ENCODE measurements at places on chromosomes 16 and 17.

GRCh38 chr16:53498984-53499383 lies 4.0 kb downstream of the AKTIP start:
- no peak for DNase-seq
- no peaks in the 10 kb centered on the region for H3K36me3 ChIP-seq
- H3K27ac ChIP-seq, result no peak overlapping the region
- no peak overlapping the region for H3K4me3 ChIP-seq

DNA sequence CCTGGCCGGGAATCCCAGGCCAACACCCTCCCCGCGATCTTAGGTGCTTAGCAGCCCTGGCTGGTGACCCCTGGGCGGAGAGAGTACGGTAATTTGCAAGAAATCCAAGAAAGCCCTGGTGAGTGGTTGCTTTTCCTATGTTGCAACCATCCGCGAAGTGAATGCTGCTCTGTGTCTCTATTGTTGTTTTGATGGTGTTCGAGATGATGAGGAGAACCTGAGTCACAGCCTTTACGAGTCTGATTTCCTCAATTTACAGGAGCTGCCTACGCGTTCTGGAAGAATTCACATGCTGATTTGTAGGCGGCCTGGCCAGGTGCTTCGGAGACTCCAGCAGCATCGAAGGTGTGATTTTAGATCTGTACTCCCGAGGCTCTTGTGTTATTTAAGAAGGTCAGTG lies 63.3 kb downstream of the TMEM235 start:
- H3K4me3 ChIP-seq, result no peak overlapping the region
- H3K36me3 ChIP-seq, result no peaks in the 10 kb centered on the region
- no peak for DNase-seq
- no peaks in the 10 kb centered on the region for H3K4me1 ChIP-seq

GRCh38 chr17:59028328-59028727 lies 78.4 kb downstream of the TRIM37 start:
- H3K4me3 ChIP-seq, result no peak overlapping the region
- H3K36me3 ChIP-seq, result peaks cover 6% of the 10 kb centered on the region
- DNase-seq, result no peak
- no peaks in the 10 kb centered on the region for H3K27me3 ChIP-seq

DNA sequence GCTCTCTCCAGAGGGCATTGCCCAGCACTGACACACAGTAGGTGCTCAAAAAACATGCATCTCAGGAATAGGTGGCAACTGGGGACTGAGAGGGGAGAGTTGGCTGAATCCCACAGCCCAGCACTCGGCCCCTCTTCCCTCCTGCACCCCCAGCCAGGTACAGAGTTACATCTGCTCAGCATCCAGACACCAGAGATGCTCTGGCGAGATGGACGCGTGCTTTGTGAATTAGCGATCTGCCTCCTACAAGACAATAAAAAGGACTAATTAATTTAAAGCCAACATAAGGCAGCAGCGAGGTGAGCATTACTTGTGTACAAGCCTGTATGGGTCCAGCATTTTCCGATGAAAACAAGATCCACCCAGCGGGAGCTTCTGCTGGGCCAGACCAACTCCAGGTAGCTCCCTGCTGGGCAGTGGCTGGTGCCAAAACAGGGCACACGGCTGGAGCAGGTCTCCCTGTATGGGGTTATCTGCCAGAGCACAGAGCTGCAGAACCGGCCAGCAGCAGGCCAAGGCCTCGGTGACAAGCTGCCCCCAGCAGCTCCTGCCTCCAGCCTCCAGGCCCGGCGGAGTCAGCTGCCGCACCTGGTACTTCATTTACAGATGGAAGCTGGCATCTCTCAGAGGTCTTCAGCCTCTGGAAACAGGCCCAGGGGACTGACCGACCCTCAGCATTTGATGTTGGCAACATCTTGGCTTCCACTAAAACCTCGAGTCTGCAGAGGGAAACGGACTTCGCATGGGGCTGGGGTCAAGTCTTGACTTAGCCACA lies 219.7 kb upstream of the SDK2 start:
- no peaks in the 10 kb centered on the region for H3K27me3 ChIP-seq
- no peaks in the 10 kb centered on the region for H3K4me1 ChIP-seq
- no peaks in the 10 kb centered on the region for H3K36me3 ChIP-seq
- no peak for DNase-seq
- H3K27ac ChIP-seq, result no peak overlapping the region

- peaks cover 3% of the 10 kb centered on the region for H3K4me1 ChIP-seq
- H3K27me3 ChIP-seq, result no peaks in the 10 kb centered on the region
- H3K4me3 ChIP-seq, result no peak overlapping the region
- peak; percentile 75 for DNase-seq
- no peak overlapping the region for H3K27ac ChIP-seq
These were observed 30.3 kb downstream of the CACNA1H start for GRCh38 chr16:1182950-1183907.

DNA sequence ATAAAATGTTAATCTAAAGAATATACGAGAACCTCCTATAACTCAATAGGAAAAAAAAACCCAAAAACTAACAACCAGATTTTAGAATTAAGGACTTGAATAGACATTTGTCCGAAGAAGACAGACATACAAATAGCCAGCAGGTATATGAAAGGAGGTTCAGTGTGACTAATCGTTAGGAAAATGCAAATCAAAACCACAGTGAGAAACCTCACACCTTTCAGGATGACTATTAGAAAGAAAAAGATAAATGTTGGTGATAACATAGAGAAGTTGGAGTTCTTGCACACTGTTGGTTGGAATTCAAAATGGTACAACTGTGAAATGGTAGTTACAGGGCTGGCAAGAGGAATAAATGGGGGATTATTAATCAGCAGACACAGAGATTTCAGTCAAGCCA lies 339.0 kb downstream of the TMEM114 start:
- H3K36me3 ChIP-seq, result no peaks in the 10 kb centered on the region
- H3K27ac ChIP-seq, result no peak overlapping the region
- no peak for DNase-seq
- no peaks in the 10 kb centered on the region for H3K4me1 ChIP-seq
- no peaks in the 10 kb centered on the region for H3K27me3 ChIP-seq

DNA sequence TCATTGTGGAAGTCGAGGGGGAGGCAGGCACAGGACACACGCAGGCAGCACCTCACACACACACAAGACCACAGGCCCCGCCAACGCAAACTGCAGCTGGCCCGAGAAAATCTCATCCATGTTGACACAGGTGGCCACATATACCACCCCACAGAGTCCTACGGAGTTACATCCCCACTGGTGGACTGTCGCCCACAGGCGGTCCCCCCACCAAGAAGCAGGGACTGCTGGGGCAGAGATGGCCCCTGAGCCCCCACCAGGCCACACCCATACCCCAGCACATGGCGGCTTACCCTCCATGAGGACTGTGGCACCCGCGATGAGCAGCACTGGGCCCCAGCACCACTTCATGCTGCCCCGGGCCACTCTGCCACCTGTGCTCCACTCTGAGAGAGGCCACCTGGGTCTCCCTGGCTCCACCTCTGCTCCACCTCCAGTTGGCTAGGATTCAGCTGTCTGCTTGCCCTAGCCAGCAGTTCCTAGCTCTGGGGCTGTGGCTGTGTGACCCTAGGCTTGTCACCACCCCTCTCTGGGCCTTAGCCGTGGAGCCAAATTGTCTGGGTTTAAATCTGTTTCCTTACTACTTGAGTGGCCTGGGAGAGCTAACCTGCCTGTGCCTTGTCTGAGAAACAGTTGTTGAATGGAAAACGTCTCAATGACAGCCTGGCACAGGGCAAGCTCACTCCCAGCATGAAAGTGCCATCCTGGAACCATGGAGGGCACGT lies at the start of gene PRSS53:
TSS of gene PRSS53 (minus strand) at position 485 of the 725 bp plus-strand sequence. CDS start at position 351, 134 bp downstream.
- no peak within 1 kb of the TSS for H3K27ac ChIP-seq
- no peak for DNase-seq
- H3K36me3 ChIP-seq, result no peaks in the 10 kb centered on the region
- peaks cover 3% of the 10 kb centered on the region for H3K4me1 ChIP-seq

DNA sequence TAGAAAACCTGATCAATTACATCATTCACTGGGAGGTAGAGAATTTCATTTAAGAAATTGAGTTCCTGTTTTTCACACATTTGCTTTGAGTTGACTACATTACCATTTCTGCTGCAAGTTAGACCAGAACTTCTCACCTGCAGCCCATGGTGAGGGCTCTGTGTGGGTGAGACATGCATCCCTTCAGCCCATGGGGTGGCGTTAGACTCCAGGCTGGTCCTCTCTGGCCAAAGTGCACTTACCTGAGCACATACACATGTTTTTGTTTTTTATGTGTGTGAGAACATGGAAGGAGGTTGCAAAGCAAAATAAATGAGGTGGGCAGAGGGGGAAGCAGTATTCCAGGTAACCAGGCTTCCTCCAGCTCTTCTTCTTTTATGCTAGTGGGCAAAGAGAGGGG lies 470.2 kb downstream of the PMP22 start:
- H3K4me3 ChIP-seq, result no peak overlapping the region
- peaks cover 11% of the 10 kb centered on the region for H3K4me1 ChIP-seq
- no peak for DNase-seq
- no peak overlapping the region for H3K27ac ChIP-seq
- H3K27me3 ChIP-seq, result no peaks in the 10 kb centered on the region
- H3K36me3 ChIP-seq, result no peaks in the 10 kb centered on the region

GRCh38 chr16:66934138-66934838 lies at the start of gene CIAO2B:
Gene CIAO2B, minus strand, starts transcription at chr16:66934402. Its CDS starts 38 bp downstream, at chr16:66934364.
- peak; percentile 87 for DNase-seq
- H3K36me3 ChIP-seq, result no peaks in the 10 kb centered on the region
- peak within 1 kb of the TSS; percentile 85 for H3K4me3 ChIP-seq
- H3K27me3 ChIP-seq, result peaks cover 9% of the 10 kb centered on the region
- H3K4me1 ChIP-seq, result peaks cover 10% of the 10 kb centered on the region

DNA sequence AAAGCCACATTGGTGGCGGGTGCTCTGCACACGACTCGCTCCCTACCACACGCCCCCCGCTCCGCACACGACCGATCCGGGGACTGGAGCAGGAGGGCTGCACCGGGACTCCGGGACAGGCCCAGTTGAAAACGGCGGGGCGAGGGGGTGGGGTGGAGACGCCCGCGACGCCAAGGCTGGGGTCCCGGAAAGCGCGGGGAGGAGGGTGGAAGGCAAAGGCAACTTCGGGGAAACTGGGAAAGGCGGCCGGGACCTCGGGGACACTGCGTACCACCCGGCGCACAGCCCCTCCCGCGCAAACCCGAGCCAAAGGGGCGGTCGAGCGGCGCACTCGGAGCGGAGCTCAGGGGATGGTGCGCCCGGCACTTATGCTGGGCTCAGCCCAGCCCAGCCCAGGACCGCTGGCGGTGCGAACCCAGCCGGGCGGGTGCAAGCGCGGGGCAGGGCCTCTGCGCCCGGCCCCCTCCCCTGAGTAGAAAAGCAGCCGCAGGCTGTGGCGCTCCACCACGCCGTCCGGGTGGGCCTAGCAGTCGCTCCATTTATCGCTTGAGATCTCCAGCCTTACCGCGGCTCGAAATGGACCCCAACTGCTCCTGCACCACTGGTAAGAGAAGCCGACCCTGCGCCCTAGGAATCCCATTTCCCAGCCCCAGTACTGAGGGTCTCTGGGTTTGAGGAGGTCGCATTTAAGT lies at the start of gene MT1M:
TSS of gene MT1M (plus strand) at position 504 of the 692 bp plus-strand sequence. CDS start at position 577, 73 bp downstream.
- DNase-seq, result peak; percentile 66
- H3K4me1 ChIP-seq, result peaks cover 16% of the 10 kb centered on the region
- no peak within 1 kb of the TSS for H3K27ac ChIP-seq
- H3K27me3 ChIP-seq, result peaks cover 100% of the 10 kb centered on the region
- no peaks in the 10 kb centered on the region for H3K36me3 ChIP-seq

DNA sequence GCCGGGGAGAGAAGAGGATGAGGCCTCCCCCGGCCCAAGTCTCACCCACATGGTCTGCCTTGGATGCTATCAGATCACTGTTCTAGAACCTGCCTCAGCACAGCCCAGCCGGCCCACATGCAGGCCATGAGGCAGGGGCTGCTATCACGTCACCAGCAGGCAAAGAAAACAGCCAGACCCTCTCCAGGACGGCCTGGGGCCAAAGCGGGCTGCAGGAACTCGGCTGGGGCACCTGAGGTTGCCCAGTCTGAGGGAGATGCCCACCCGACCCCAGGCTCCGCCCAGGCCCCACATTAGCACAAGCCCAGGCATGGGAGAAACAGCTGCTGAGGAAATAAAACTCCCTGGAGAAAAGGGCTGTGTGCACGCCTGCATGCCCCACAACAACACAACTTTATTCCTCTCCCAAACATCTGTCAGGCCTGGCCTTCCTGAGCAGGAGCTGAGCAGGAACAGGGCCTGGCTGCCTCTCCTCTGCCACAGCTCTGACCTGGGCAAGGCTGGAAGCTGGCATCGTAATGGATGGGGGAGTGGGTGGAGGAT lies 6.7 kb upstream of the SMIM5 start:
- H3K4me1 ChIP-seq, result no peaks in the 10 kb centered on the region
- no peak overlapping the region for H3K27ac ChIP-seq
- no peak for DNase-seq

DNA sequence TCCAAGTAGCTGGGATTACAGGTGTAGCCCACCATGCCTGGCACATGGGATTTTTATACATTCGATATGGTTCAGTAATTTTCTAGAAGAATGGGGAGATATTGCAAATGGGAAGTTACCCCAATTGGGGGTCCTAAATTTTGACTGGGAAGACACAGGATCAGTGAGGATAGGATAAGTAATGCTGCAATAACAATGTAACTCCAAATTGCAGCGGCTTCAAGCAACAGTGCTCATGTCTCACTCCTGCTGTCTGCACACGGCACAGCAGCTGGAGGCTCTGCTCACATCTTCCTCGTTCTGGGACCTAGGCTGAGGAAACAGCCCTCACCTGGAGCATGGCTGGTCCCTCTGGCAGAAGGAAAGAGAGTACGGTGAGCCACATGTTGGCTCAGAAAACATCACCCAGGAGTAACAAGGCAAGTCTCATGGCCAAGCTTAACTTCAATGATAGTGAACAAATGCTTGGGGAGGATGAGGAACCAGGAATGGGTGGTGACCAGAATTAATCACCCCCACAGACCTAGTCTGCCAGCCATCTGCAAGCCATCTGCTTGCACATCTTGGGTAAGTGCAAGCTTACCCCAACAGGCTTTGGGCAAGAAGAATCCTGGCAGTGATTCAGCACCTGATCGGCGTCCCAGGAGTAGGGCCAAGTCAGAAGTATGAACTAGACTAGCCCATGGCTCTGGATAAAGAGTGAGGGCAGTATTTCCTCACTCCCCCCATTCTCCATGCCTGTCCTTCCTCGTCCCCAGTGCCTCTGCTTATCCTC lies 229.2 kb downstream of the COPRS start:
- H3K4me3 ChIP-seq, result no peak overlapping the region
- DNase-seq, result no peak
- H3K27ac ChIP-seq, result no peak overlapping the region
- H3K4me1 ChIP-seq, result no peaks in the 10 kb centered on the region
- H3K36me3 ChIP-seq, result no peaks in the 10 kb centered on the region
- H3K27me3 ChIP-seq, result no peaks in the 10 kb centered on the region

DNA sequence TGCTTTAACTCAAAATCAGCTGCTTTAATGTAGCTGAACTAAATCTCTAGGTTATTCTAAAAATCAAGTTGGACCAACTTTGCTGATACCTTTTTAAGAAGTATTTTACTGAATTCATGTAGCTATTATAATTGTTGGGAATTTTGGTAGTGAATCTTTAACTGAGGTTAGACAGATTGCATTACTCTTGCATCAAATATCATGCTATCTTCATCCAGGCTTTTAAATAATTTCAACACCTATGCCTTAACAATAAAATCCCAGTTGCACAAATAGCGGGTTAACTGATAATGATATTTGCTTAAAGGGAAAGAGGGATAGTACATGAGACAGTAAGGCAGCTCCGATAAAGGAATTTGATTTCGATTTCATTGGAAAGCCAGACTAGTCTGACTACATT lies 241.3 kb upstream of the TBX2 start:
- no peaks in the 10 kb centered on the region for H3K27me3 ChIP-seq
- no peak overlapping the region for H3K27ac ChIP-seq
- no peaks in the 10 kb centered on the region for H3K36me3 ChIP-seq
- DNase-seq, result no peak
